Globus pallidus (tissue), 1 donor: ENCODE measurements at places on chromosomes 6 and 20.
A peak's percentile ranks its signal among the peaks of the same experiment; 100 is the strongest.

DNA sequence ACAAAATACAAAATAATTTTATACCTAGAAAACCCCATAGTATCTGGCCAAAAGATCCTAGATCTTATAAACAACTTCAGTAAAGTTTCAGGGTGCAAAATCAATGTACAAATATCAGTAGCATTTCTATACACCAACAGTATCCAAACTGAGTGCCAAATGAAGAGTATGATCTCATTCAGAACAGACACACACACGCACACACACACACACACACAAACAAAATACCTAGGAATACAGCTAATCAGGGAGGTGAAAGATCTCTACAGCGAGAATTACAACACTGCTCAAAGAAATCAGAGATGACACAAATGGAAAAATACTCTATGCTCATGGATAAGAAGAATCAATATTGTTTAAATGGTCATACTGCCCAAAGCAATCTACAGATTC, 49.2 kb downstream of the TOMM6 start:
- DNase-seq: no peak

- DNase-seq: no peak
Observed at GRCh38 chr20:24828992-24829648, 119.9 kb upstream of the CST7 start.

GRCh38 chr6:56517155-56517745, 125.4 kb downstream of the DST start:
- DNase-seq: no peak

- no peak for DNase-seq
Observed at GRCh38 chr6:170132011-170132521, 158.8 kb downstream of the DLL1 start.

- DNase-seq: no peak
Observed at GRCh38 chr6:152394303-152394702, 242.9 kb downstream of the SYNE1 start.

DNA sequence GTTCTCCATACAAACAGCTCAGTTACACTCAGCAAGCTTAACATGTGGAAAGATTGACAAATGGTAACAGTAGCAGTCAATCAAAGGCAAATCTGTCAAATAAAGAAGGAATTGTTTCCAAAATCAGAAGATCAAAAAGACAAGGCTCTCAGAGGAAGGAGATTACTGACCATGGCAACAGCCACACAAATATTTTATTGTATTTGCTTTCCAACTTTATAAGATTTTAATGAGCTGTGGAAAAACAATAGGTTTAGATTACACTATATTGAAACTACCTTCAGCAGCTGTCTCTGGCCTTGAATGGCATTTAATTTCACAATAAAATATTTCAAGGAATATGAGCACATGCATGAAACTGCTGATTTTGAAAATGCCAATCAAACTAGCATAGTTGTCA, 1143.9 kb upstream of the GJE1 start:
- DNase-seq: no peak

GRCh38 chr6:28491984-28492317, 23.6 kb downstream of the GPX6 start:
- DNase-seq: no peak

GRCh38 chr6:74573613-74574012, 632.2 kb downstream of the COL12A1 start:
- no peak for DNase-seq

DNA sequence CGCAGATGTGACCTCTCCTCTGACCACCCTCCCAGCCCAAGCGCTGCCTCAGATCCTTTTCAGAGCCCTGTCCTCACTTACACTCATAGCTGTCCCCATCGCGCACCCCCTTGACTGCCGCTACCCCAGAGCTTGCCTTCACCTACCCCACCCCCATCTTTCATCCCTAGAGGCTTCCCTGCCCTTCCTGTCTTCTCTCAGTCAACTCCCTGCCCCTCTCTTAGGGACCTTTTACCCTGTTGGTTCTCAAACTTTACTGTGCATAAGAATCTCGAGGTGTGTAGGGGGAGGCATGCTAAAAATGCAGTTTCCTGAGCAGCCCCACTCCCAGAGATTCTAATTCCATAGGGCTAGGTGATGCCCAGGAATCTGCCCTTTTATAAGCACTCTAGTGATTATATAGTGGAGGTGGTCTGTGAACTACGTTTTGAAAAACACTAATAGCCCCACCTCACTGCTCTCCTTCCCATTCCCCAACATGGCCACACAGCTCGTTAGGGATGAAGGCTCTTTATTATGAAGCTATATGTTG, 725 bp downstream of the TM9SF4 start:
- no peak for DNase-seq

- no peak for DNase-seq
Observed at GRCh38 chr6:135994857-135995544, 143.5 kb downstream of the PDE7B start.

DNA sequence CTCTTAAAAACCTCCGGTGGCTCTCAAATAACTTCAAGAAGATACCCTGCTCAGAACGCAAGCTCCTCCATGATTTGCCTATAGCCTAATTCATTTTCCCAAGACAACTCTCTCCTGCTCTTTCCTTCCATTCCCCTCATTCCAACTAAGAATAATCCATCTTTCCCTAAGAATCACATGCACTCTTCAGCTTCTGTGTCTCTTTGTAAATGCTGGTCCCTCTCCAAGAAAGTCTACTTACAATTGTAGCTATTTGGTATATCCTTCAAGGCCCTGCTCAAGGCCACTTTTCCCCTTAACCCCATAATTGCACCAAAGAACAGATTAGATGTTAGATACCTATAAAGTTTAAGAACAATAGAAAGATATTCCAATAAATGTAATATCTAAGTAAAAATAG, 7.4 kb upstream of the HEY2 start:
- peak; percentile 46 for DNase-seq

GRCh38 chr20:14234666-14235295, 102.6 kb downstream of the FLRT3 start:
- DNase-seq: no peak

DNA sequence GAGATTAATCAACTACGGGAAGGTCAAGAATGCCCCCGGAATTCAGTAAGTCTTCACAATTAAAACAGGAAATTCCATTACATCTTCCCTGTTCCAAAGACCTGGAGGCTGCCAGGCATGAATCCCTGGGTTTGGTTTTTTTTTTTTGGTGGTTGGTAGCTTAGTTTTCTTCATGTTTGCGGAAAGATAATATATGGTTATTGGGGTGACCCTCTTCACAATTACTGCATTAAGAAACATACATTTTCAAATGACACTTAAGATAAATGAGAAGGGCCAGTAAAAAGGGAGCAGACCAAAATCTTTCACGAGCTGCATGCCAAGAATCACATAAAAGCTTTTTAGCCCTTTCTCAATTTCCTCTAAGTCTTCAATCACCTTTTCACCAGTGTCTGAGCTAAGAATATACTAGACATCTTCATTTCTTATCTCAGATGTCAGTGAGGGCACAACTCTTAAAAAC, 64.0 kb downstream of the KIF13A start:
- DNase-seq: no peak

DNA sequence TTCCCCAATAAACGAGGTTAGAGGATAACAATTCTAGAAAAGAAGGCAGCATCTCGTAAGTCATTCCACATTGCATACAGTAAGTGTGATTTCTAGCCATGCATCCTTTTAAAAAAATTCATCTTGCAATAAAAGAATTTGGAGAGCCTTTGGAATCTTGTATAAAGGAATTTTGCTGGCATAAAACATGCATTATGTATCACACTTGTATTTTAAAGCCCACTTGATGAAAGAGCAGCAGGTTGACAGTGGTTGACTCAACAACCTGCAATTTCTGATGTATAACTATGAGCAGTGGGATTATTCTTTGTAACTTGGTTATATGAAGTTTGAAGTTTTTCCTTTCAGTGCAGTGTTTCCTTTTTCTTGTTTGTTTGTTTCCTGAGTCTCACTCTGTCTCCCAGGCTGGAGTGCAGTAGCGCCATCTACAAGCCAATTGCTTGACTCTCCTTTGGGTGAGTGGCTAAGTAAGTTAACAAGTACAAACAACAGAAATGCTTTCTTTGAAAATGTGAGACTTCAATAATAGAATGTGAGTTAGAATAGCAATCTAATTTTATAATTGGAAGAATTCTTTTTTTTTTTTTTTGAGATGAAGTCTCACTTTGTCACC, 39.9 kb downstream of the JARID2 start:
- DNase-seq: no peak

DNA sequence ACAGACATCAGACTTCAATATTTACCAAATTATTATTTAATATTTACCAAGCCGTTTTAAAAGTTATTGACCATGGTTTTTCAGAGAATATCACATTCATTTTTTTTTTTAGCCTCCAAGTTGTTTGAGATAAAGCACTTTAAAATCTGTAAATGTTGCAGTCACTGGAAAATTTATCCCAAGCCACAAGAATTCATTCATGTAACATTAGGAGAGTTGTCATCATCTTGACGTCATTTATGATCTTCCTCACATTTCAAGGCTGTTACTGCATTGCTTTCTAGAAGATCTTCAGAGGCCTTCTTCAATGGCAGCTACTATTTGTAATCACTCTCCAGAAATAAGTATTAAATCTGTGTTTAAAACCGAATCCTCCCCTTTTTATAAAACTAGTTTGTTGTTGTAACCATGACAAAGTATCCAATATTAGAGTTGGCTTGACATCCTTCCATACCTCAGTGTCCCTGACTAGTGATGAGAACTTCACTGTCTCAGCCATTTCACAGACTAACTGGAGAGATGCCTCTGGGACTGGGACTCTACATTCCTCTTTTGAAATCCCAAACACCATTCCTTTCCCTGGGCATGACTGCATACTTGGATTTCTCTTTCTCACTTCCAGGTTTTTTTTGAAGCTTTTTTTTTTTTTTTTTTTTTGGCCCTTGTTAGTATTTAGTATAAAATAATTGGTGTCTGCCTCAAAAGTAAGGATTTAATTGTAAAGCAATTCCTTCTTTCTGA, 100.1 kb downstream of the ZFAND3 start:
- no peak for DNase-seq

DNA sequence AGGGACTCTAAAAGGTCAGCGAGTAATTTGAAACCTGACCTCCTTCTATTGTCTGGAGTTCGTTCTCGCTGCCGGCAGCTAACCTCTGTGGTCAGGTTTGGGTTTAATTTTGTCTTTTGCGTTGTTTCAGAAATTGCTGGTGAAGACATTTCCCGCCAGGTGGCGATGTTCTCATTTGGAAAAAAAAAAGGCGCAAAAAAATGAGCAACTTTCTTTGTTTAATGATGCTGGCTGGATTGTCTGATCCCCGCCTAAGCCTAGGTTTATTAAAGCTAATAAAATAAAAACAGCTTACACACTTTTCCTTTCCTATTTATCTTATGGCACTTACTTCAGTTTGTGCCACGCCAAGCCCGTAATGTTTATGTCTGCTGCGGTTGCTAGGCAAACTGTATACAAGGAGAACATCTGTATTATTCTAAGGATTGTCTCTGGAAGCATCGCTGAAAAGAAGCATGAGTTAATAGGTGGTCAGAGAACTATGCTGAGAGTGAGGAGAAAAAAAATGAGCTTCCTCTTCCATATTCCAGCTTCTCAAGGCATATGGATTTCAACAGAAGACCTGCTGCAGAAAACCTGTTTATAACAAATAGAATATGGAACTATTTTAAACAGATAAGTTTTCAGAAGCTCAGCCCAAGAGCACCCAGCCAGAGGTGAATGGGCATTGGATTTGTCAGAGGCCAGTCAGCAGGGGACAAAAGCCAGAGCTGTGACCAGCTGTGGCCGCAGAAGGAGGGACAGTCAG, 205.7 kb downstream of the DOK5 start:
- DNase-seq: peak; percentile 8

- peak; percentile 39 for DNase-seq
Observed at GRCh38 chr20:63009045-63009961, 2.5 kb upstream of the BHLHE23 start.

GRCh38 chr6:31070711-31071197, 41.6 kb downstream of the C6orf15 start:
- peak; percentile 87 for DNase-seq

- peak; percentile 97 for DNase-seq
Observed at GRCh38 chr6:71420693-71421328, 132.2 kb downstream of the OGFRL1 start.

GRCh38 chr20:33377366-33377765, 24.0 kb downstream of the CDK5RAP1 start:
- DNase-seq: no peak

DNA sequence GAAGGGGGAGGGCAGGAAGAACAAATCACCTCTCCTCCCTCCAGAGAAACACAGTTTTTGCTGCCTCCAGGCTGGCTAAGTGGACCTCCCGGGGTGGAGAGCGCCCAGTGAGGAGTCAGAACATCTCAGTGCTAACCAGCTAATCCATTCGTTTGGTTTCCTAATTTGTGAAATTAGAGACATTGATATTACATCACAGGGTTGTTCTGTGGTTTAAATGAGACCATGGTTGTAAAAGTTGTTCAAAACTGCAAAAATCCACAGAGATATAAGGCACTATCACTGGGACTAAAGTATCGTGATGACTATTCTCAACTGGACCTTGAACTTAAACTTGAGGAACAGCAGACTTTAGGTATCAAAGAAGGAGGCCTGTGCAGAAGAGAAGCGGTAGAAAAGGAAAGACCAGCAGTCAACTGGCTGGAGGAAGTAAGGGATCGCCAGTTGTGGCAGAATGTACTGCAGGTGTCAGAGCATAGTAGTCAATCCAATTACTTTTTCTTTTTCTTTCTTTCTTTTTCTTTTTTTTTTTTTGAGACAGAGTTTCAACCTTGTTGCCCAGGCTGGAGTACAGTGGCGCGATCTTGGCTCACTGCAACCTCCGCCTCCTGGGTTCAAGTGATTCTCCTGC, 33.9 kb downstream of the RIPOR2 start:
- DNase-seq: no peak

DNA sequence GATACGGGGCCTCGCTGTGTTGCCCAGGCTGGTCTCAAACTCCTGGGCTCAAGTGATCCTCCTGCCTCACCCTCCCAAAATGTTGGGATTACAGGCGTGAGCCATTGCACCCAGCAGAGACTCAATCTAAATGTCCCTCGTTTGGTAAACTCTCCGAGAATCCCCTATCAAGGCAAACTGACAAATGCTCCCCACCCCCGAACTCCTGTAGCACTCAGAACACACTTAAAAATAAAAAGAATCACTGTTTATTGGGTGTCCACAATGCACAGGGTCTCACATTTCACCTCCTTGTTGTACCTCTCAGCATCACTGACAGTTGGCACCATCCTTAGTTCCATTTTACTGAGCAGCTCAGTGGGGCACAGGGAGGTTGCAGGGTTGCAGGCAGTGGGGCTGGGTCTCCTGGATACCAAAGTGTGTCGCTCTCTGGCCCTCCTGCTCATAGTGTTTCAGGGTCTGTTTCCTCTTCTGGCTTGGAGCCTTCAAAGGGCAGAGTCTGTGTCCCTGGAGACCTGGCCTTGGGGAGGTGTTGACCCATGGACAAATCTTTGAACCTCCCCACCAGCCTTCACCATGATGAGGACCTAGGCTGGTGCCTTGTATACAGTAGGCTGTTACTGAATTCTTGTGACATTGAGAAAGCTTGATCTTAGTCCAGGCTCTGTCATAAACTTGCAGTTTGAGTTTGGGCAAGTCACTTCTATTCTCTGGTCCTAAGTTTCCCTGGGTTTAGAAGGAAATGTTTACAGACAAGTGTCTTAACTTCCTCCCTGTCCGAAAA, 8.5 kb upstream of the SRC start:
- no peak for DNase-seq

DNA sequence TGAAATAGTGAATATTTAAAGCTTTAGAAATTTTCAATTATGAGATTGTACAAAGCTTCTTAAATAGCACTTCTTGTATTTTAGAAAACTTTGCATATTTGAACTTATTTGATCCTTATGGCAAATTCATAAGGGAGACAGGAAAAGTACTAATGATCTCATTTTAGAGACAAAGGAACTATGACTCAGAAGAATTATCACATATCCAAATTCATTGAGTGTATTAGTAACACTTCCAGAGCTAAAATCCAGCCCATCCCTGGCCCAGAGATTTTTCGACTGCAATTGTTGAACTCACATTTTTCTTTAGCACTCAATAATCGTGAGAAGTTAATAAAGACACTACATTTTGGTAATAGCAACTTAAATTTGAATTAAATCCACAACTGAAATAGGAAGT, 704.3 kb downstream of the EPM2A start:
- DNase-seq: no peak
